ENCODE measurements at places on chromosomes 12 and 14.

GRCh38 chr12:119036878-119037825 lies 55.8 kb downstream of the SRRM4 start:
- DNase-seq = no peak

GRCh38 chr12:74401966-74402365 lies 135.7 kb upstream of the ATXN7L3B start:
- DNase-seq = no peak

DNA sequence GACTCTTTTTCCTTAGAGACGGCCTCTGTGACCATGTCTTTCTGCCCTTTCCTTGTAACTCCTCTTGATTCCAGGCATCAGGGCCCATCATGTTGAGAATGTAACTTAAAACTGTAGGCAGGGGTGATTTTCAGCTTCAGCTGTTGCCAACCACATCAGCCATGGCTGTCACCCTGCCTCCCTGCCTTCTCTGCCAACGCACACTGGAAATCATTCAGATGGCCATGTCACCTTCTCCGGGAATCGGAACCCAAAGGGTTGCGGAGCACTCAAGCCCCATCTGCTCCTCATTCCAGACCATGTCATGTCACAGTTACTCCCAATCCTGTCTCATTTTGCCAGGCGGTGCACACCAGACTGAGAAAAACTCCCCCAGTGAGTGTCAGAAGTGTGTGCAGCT lies 72.1 kb downstream of the EMP1 start:
- no peak for DNase-seq

- DNase-seq = no peak
Measured at GRCh38 chr14:92175811-92176210, 54.0 kb downstream of the CPSF2 start.

- DNase-seq = no peak
Measured at GRCh38 chr14:58143106-58143505, 8.9 kb downstream of the ARMH4 start.

DNA sequence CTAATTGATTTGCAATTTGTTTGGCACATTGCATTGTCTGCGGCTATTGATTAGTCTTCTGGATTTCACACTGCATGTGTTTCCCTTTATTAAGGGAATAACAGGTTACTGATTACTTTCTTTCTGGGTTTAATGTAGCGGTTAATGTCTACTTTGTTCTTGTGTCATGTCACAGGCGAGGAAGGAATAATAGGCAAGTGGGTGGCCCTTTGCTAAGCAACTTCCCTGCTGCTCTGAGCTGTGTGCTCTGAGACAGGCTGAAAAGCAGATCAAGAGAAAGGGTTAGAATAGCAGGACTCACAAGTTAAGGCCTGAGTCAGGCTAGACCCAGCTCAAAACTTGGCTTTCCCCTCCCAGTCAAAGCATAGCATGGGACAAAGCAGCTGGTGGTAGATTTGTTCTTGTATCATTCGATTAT lies 77.2 kb downstream of the NKX2-1 start:
- no peak for DNase-seq

Data from amygdala (tissue), 56 donors.